Right ventricle myocardium superior (tissue), 1 donor: ENCODE measurements at places on chromosomes 11 and 22. TPM values are rescaled to one million over a fixed set of nuclear protein-coding genes. Genes with fewer than 3 reads are reported as not detected.

Gene OSM
- 0.11 TPM for total RNA-seq

GRCh38 chr11:90133560-90134477 is 644 bp upstream of the NAALAD2 start:
- no peak for DNase-seq

- no peak for DNase-seq
These were observed 21.3 kb downstream of the MYO18B start for GRCh38 chr22:25763239-25763777.

DNA sequence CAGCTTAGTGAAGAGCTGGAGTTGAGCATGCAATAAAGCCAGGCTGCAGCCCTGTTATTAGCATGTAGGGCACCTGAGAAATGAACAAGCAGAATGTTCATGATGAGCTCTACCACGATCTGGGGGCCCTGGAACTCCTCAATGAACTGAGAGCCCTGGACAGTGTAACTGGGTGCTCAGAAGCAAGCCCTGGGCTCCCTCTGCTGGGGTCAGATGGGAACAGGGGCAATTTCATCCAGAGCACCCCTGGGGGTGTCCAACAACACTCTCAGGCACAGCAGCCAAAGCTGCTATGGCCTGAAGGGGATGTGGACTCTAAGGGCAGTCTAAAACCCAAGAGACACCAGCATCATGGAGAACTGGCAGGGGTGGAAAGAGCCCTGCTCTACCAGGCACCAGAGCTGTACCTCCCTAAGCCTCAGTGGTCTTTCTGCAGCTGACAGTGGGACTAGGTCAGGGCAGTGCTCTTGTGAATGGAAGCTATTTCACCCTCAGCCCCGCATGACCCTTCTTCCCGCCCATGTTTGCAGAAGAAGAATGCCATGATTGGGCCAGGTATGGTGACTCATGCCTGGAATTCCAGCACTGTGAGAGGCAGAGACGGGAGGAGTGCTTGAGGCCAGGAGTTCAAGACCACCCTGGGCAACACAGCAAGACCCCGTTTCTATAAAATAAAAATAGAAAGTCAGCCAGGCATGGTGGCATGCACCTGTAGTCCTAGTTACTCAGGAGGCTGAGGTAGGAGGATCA is 28.9 kb downstream of the THOC5 start:
- no peak for DNase-seq

Gene ATP6V1E1
- 199 TPM for total RNA-seq

- DNase-seq = no peak
These were observed 175.2 kb downstream of the SBF2 start for GRCh38 chr11:10118865-10119264.

DNA sequence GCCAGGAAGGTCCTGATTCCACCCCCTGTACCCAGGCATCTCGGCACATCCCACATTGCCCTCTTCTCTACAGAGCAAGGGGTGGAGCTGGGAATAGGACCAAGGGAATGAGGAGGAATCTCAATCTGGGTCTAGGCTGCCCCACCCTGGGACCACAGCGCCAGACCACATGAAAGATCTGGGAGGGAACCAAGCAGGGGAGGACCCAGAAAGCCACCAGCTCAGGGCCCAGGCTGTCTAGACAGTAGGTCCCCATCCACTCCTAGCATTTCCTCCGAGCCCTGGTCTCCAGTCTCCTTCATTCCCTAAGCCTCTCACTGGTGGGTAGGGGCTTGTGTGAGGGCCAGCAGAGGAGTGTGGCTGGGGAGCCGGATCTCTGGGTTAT is 11.6 kb downstream of the PHLDB1 start:
- peak; percentile 75 for DNase-seq

Gene DDX25
- total RNA-seq = not detected

- no peak for DNase-seq
These were observed 341.3 kb downstream of the CADM1 start for GRCh38 chr11:115162919-115163318.

Gene PLEKHB1
- total RNA-seq = 13.7 TPM

DNA sequence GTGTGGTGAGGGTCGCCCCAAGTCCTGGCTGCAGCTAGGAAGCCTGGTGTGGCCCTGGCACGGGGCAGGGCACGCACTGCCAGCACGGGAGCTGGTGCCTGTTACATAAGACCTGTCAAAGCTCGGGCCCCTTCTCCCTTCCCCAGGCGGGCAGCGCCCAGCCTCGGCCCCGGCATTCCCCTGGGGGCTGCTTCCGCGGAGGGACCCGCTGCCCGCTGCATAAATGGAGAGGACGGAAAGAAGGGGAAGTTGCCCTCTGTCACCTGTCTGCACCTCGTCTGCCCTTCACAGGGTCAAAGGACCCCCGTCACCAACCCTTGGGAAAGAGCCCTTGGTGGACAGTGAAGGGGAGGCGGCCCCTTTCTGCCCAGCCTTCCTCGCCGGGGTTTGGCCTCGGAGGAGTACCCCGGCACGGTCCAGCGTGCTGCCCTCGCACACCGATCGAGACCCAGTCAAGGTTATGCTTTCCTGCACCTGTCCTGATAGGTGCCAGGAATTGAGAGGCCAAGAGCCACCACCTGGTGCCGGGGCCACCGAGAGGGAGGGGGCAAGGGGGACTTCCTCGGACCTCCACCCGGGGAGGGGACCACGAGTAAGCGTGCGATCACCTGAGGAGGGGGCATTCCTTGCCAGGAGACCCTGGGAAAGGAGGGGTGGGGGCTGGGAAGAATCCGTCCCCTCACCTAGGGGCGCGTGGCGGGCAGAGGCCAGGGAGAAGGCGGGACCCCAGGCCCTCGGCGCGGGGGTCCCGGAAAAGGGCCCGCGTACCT is 16.8 kb upstream of the MFRP start:
- peak; percentile 64 for DNase-seq

DNA sequence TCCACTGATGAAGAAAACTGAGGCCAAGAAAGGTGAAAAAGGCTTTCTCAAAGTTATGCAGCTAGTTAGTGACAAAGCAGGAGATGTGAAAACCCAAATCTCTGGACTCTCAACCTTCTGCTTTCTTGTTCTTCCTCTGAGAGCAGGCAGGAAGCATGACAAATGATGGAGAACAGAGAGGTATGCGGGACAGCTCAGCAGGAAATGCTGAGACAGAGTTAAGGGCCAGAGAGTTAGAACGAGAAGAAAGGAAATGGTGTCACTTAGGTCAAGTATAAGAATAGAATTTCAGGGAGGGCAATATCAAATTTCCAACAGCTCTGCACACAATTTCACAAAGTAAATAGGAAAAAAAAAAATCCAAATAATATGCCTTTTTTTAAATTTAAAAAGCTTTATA is 67.6 kb upstream of the ARHGAP42 start:
- no peak for DNase-seq

DNA sequence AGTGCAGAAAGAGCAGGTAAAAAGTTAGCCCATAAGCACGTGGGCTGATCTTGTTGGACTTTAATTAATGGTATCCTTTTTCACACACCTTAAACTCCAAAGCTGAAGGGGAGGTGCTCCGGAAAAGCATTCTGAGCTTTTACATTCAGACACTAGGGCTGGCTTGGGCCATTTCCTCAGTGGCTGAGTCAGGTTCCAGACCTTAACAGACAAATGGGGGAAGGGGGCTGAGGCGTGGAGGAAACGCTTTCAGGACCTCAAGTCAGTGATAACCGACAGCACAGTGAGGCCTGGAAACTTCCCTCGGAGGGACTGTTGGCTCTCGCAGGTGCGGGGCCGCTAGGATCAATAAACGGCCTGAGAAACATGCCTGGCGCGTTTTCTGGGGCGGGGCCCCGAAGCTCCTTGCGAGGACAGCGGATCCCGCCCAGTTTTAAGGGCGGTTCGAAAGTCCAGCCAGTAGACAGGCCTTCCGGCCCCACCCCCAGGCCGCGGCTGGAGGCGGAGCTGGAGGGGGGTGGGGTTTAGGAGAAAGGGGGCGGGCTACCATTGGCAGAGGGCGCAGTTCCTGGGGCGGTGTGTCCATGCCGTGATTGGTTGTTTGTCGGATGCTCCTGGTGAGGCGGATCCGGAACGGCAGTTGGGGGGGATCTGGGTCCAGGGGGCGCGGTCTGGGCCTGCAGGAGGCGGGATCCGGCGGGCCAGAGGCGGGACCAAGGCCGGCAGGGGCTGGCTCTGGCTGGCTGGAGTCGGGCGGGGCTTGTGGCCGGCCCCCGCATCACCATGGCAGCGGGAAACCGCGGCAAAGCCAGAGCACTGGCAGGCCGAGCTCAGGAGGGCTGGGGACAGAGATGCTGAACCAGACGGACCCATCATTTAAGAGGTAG is 8.0 kb downstream of the C11orf52 start:
- DNase-seq = peak; percentile 98

GRCh38 chr11:12184699-12185098 is 74.3 kb downstream of the MICAL2 start:
- DNase-seq = no peak

Gene OR52I2
- not detected for total RNA-seq

- DNase-seq = no peak
These were observed 6.5 kb upstream of the CERK start for GRCh38 chr22:46744581-46744980.

DNA sequence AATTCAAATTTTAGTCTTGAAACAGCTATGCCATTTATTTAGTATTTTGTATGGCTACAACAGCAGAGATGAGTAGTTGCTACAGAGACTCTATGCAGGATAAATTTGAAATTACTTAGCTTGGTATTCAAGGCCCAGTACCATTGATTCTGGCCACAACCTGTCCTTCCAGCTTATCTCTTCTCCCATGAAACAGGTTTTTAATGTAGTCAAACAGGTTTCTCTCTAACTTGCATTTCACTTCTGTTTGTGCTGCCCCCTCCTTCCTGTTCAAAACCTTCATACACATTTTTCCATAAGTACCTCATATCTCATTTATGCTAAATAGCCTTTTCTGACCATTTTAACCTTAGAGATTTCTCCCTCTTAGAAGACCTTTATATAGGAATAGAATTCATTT is 3.3 kb downstream of the USP47 start:
- no peak for DNase-seq

GRCh38 chr11:65189191-65189590 is 7.5 kb downstream of the CAPN1 start:
- no peak for DNase-seq

DNA sequence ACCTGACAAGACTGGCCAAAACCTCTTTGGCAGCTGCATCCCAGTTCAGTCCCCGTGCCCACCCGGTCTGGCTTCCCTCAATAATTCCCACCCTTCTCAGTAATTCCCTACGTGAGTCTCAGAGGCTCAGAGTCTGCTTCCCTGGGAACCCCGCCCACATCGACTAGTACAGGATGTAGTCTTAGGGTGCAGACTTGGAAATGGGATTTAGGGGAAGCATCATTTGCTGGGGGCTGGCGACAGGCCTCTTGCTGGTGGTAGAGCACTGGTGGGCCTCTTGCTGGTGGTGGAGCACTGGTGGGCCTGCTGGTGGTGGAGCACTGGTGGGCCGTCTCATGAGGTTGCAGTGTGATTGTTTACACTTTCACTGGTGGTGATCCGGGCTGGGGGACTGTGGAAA is 199.5 kb upstream of the B3GAT1 start:
- DNase-seq = no peak

- DNase-seq = no peak
These were observed 5.2 kb upstream of the PTGDR2 start for GRCh38 chr11:60860943-60861342.

GRCh38 chr11:64153812-64154211 is 12.1 kb downstream of the MACROD1 start:
- no peak for DNase-seq

DNA sequence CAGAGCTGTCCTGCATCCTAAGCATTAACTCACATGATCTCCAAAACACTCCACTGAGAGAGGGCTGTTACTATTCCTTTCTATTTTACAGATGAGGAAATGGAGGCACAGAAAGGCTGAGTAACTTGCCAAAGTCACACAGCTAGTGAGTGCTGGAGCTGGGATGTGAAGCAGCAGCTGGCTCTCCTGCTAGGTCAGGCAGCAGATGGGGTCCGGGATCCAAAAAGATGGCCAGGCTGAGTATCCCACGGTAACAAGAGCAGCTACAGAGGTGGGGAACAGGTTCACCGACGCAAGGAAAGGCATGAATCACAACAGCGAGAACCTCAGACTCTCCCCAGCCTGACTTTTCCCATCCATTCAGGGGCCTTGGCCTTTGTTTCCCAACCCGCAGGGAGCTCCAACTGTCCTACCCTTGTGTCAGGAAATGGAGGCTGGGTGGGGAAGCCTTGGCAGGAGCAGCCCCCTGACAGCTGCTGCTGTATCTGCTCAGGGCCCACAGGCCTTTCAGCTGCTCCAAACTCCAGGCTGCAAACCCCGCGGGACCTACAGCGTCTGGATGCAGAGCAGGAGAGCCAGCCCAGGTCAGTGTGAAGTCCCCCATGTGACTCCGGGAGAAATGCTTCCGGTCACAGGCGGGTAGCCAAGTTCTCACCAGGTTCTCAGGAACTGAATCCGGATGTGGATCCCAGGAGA is 29.5 kb downstream of the DKK3 start:
- DNase-seq = peak; percentile 92

Gene UBQLNL
- not detected for total RNA-seq

- DNase-seq = no peak
These were observed 103.4 kb downstream of the ATXN10 start for GRCh38 chr22:45775062-45775461.

DNA sequence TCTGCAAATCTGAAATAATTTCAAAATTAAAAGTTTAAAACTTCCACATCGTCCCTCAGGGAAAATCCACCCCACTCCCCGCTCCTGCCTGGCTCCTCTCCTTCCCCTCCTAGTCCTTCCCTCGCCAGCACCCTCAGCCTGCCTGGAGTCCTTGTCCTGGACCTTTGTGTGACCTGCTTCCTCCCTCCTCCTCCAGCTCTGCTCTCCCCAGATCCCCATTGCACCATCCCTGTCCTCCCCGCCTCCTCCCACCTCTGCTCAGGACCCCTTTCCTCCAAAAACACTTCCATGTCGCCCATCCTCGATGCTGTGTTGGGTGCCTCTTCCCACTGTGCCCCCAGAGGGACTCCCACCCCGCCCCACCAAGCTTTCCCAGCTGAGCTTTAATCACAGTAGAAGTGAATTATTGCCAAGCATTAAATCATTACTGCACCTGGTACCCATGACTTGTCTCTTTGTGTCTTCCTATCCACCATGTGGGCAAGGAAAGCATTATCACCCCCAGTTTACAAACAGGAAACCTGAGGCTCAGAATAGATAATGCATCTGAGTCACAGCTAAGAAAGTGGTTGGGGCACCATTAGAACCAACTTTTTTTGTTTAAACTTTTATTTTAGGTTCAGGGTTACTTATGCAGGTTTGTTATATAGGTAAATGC is 2.4 kb upstream of the ZP1 start:
- no peak for DNase-seq

DNA sequence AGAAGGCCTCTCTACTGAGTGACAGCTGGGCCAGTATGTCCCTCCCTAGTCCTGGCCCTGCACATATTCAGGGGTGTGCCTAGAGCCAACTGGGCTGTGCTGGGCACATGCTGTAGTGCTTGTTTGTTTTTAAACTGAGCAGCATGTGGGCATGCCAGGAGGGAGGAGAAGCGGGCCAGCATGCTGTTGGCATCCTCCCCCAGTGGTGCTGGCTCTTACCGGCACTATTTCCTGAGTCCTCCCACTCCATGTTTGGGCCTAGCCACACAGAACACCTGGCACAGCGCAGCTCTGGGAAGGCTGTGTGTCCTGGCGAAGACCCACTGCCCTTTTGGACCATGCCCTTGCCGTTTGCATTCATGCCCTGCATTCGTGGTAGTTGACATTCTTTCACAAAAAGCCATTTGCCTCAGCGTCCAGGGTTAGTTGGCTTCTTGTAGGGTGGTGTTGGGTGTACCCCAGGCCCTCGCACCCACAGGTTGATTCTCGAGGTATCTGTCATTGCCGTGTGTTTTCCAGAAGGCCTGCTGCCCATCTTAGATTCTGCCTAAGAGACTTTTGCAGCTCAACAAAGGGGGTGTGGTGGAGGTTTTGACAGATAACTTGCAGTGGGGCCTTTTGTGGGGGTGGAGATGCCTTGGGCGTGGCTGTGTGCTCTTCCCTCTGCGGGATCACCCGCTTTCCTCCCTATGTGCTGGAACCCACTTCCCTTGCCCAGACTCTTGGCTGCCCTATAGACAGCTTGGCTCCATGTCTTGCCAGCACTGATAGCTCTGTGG is 13.6 kb downstream of the DGCR8 start:
- DNase-seq = peak; percentile 83
